Bone marrow (tissue), 2 donors: ENCODE measurements at places on chromosomes 3 and 15.

DNA sequence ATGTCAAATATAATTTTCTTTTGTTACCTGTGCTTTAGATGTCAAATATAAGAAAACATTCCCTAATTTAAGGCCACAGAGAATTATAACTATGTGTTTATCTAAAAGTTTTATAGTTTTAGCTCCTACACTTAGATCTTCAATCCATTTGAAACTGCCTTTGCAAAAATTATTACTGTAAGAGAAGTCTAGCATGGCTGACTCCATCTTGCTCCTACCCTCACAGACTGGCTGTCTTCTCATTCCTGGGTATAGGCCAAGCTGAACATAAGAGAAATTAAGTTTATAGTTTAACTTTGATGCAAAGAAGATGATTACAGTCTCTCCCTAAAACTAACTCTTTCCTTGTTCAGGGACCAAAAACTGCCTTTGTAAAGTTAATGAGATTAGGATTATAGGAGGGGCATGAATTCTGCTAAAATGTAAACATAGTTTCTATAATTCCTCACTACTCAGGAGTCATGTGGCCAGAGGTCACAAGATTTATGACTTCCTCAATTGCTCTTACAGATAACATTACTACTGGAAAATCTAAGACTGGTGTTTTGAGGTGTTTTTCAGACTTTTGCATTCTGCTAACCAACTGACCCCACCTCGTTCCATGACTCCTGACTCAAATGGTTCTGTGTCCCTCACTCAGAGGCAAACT is 184.0 kb downstream of the BCHE start:
- DNase-seq, result no peak

DNA sequence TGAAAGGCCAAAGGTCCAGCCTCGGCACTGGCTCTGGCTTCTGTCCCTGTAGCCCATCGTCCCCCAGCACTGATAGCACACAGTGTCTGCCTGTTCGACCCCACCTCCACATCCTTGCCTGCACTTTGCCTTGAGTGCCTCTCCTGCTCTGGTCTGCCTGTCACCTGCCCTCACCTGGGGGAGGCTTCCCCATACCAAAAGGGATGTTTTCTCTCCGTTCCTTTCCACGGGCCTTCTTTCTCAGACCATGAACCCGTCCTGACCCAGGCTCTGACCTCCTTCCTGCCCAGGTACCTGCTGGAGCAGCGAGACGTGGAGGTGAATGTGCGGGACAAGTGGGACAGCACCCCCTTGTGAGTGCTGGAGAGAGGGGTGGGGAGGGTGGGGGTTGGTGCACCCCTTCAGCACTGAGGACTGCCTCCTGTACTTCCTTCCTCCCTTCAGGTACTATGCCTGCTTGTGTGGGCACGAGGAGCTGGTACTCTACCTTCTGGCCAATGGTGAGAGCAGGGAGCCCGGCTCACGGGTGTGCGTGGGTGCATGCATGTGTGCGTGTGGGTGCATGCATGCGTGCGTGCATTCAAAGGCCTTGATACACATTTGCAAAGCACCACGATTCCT is 1.5 kb downstream of the ABTB1 start:
- DNase-seq, result no peak

GRCh38 chr3:22907796-22908195 is 295.3 kb upstream of the UBE2E2 start:
- DNase-seq, result no peak

GRCh38 chr3:106759731-106760130 is 617.5 kb upstream of the CCDC54 start:
- no peak for DNase-seq

DNA sequence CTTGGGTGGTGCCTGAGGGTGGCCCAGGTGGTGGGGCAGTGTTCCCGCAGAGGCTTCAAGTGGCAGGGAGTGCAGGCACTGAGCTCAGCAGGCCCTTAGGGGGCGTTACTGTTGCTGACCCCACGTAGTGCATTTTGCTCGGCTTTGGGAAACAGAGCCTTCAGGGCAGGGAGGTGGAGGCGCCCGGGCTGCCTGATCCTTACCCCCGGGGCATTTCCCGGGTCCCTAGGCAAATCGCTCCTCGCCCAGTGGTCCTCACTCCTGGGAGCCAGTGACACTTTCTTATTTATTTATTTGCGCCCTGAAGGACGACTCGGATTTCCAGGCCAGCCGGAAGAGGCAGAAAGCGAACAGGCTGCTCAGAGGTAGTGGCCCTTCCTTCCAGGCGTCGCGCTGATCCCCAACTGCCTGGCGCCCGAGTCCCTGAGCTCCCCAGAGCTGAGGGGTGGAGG is 10.1 kb upstream of the FOXB1 start:
- DNase-seq, result no peak

GRCh38 chr15:70859322-70859908 is 5.5 kb upstream of the LARP6 start:
- no peak for DNase-seq

- DNase-seq, result no peak
Measured at GRCh38 chr3:50381383-50381782, 22.1 kb upstream of the TMEM115 start.

- peak; percentile 55 for DNase-seq
Measured at GRCh38 chr3:38521391-38521987, 25.3 kb downstream of the EXOG start.

DNA sequence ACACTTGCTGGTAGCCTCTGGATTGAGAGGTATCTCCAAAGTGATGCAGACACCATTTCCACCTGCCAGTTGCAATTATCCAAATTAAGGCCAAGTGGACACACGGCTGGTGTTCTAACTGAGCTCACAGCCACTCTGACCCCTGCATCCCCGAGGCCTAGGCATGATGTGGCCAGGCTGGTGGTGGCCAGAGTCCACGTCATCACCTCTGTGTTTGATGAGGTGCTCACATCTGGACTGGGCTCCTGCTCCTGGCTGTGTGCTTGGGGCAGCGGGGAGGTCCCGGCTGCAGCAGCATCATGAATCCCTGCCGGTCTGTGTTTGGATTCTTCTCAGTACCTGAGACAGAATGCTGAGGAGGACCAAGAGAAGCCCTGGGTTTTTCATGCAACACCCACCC is 4.9 kb downstream of the OXTR start:
- DNase-seq, result no peak

- DNase-seq, result no peak
Measured at GRCh38 chr15:50669611-50670010, 17.0 kb downstream of the TRPM7 start.

GRCh38 chr3:55077726-55078125 is 149.9 kb upstream of the LRTM1 start:
- DNase-seq, result no peak

GRCh38 chr3:28841441-28841840 is 439.4 kb upstream of the RBMS3 start:
- no peak for DNase-seq

DNA sequence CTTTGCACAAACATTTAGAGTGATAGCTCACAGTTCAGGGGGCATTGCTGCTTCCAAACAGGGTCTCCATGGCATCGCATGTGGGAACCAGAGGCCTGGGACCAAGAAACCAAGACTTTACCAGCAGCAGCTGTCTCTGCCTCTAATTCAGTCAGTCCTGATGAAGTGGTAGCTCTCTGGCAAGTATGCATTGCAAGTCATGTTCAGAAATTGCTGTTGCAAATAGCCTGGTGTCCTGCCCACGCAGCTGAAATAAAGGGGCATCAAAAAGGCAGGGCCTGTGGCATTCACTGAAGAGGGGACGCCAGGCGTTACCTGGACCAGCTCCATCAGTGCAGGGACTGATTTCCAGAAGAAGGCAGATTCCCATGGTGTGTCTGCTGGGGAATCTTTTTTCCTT is 121.3 kb downstream of the CD47 start:
- no peak for DNase-seq

DNA sequence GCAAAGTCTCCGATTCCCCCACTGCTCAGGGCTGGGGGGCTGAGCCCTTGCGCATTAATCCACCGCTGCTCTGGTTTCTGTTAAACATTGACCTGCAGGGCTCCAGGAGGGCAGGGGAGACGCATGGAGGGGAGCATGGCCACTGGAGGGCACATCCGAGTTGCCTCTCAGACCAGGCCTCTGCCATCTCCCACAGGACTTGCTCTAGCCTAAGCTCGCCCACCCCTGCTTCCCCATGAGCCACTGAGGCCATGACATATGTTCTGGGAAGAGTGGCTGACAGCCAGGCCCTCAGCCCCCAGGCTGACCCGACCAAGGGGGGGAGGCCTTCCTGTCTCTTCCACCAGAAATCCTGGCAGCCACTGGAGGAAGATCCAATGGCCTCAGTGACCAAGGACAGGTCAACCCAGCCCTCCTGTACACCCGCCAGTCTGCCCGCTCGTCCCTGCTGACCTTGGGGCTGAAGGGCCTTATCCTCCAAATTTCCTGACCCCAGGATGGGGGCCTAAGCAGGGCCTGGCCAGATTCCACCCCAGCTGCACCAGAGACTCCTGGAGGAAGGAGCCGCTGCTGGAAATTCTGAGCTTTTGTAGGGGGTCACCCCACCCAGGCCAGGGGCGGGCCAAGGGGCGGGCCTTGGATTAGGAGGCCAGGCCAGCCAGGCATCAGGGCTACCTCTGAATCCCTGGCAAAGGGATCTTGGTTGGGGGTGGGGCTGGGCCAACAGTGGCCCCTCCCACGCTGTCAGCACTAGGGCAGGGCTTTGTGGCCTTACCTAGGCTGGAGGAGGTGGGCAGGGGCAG is at the start of gene HYAL1:
Gene HYAL1, minus strand, starts transcription at position 562 of the 803 bp plus-strand sequence. CDS start 618 bp downstream, outside the sequence.
- DNase-seq, result no peak

DNA sequence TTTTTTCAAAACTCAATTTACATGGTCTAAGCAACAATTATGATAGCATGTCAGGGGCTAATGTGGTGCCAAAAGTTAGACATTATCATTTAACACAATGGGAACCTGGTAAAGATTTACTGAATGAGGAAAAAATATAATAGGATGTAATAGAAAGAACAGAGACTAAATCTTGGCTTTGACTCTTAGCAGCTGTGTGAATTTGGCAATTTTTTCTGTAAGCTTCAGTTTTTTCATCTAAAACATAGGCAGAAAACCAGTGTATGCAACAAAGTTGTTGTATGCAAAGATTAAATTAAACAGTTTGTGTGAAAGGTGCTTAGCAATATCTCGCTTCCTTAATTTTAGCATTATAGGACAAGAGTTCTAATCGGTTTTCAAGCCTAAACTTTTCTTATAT is 57.6 kb downstream of the ZBTB20 start:
- no peak for DNase-seq

DNA sequence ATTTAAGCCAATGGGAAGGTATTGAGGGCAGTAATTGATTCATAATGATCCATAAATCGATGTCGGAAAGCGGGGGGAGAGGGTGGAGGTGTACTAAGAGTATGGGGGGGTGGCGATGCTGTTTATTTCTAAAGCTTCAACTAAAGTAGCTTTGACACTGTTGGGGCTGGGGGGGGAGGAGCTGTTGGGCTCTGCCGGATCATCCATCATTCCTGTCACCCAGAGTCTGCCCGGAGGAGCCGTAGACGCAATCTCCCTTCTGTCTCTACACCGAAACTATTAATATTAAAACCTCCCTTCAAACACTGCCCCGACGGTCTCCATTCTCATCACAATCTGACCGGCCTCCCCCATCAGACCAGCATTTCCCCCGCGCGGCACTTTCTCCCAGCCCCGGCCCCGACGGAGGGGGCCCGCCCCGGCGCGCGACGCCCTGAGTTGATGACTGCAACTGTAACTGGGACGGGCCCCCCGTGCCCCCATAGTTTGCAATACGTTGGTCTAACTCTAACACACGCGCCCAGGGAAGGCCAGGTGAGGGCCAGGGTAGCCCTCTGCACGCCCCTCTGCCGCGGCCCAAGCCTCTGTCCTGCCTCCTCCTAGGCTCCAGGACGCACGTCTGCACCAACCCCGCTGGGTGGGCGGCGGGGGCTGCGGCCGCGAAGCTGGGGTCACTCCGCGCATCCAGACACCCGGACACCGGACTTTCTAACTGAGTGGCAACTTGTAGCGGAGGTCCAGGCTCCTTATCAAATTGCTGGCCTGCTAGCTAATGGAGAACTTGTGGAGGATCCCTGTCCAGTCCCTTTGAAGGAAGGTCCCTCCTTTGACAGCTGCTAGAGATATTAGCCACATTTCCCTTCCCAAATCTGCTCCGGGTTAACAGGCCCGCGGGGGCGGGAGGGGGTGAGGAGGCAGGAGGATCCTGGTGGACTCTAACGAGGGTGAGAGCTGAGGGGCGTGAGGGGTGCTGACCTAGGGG is 212.0 kb downstream of the MEIS2 start:
- DNase-seq, result no peak
